Non-pigmented ciliary epithelial cell (primary cell): ENCODE measurements at places on chromosomes 1 and 21.

DNA sequence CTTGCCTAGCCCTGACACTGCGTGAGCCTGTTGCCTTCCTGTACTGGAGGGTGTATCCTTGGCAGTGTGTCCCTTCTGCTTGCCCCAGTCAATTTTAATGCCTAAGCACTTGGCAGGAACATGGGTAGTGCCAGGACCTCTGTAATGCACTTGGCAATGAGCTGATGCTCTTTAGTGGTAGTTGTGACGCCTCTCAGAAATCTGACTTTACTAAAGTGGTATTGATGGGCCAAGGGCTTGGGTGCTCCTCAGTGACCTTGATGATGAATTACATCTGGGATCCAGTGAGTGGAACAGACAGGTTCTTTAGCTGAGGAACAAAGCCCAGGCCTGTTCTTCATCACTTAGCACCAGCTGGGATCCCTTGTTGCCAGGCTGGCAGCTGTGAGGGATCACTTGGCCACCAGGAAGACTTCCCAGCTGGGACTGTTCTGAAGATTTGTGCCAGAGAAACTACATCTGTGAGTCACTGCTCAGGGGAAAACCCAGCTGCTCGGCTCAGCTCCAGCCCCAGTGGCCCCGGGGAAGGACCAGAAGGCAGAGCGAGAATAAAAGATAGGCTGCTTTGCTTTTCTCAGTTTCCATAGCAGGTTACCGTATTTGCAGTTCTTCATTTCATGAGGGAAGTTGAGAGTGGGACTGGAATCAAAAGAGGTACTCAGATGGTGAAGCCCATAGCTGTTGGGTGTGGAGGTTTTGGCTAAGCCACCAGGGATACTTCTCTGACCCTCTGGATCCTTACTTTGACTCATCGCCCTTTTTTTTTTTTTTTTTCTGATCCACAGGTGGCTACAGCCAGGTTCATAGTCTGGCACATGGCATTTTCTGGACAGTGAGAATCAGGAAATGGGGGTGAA, 28.5 kb upstream of the KCNA2 start:
- no peak for DNase-seq

DNA sequence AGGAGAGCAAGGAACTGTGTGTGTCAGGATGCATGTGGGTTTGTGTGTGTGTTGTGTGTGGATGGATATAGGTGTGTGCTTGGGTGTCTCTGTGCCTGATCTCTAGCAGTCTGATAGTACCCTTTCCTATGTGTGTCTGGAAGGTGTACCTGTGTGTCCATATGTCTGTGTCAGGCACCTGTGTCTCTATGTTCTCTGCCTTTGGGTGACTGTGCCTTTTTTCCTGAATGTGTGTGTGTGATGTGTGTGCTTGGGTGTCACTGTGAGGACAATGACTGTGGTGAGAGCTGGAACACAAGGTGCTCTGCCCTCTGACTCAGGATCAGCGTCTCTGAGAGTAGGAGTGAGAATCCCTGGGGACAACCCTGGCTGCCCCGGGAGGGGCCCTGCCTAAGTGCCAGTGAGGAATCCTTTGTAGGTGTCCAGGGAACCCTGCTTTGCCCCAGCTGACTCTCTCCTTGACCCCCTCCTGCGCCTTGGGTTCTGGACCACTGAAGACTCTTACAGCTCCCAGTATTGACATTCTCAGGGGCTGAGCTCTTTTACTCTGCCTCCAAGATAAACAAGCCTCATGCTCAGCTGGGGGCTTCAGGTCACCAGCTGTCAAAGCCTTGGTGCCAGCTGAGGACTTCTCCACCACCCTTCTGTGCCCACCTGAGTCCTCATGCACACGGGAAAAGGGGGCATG, 735 bp upstream of the EFNA3 start:
- DNase-seq = no peak

- no peak for DNase-seq
These were observed 96.3 kb downstream of the SETD4 start for GRCh38 chr21:35963920-35964451.

DNA sequence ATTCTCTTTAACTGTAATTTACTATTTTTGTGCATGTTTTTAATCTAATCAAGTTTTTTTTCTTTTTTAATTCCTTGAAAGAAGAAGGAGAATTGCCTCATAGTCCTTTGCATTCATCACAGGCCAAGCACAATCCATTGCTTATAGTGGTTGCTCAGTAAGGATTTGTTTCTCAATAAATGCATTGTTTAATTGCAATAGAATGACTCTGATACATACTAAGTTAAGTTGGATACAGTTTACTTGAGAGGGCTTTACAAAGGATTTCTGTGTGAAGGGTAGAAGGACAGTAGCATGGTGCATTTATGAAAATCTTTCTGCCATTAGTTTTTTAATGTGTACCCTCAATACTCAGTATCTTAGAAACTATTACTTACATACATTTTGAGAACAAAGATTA, 186.2 kb downstream of the LRRIQ3 start:
- no peak for DNase-seq

GRCh38 chr1:39639305-39640130, at the start of gene HEYL:
Gene HEYL, minus strand, starts transcription at chr1:39639643. Its CDS starts 18 bp downstream, at chr1:39639625.
- DNase-seq = no peak
